Tongue (tissue), 3 donors: ENCODE measurements at places on chromosomes 5 and 9.
A peak's percentile ranks its signal among the peaks of the same experiment; 100 is the strongest.

DNA sequence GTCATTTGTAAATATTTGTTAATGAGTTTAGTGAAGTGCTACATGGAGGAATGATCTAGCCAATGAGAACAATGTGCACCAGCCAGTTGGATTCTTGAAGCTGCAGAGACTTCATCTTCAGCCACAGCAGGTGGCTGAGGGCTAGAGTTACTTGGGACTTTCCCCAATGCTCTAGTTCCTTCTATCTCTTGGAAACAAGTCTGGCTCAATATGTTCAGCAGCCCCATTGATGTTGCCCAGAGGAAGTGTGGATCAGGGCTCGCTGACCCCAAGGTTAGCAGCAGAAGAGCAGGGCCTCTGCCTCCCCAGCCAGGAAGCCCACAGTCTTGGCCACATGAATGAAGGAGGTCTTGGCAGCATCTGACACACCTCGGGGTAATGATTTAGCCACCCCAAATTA lies 117.5 kb downstream of the SLC1A3 start:
- DNase-seq: peak; percentile 43

DNA sequence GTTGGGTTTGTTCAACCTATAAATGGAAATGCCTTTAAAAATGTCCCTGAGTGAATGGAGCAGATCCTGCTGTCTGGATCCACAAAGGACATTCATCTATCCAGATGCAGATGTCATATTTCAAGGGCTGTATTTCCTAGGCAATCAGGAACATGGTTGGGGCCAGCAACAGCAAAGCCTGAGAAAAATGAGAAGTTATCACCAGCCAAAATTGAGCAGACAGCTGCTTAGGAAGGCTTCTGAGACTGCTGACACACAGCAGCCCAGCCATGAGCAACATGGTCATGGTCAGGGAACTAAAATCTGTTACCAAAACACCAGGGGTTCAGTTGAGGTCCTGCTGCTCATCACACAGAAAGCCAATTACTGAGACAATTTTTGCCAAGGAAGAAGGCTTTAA lies 9.2 kb upstream of the IL7R start:
- DNase-seq: peak; percentile 84

GRCh38 chr5:69414885-69415583 lies at the start of gene MARVELD2:
TSS of gene MARVELD2 (plus strand) at chr5:69415116. CDS start at chr5:69419386, 4,270 bp downstream.
- DNase-seq: peak; percentile 61

DNA sequence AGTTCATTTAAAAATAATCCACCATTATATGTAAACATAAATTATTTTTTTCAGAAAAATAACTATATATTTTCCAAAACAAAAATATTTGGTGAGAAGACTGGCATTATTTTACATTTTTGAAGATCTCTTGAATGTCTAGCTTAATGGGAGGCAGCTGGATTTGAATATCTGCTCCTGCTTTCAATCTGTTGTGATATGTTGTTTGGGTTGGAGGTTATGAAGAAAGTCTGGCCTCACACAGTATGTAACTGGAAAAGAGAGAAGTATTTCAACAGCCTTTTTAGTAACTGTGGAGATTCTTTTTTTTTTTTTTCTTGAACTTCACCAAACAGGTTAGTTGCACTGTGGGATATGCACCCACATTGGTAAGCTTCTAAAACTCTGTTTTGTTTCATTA lies 84.7 kb upstream of the SLIT3 start:
- no peak for DNase-seq

GRCh38 chr5:100667161-100667630 lies 132.0 kb downstream of the FAM174A start:
- no peak for DNase-seq

DNA sequence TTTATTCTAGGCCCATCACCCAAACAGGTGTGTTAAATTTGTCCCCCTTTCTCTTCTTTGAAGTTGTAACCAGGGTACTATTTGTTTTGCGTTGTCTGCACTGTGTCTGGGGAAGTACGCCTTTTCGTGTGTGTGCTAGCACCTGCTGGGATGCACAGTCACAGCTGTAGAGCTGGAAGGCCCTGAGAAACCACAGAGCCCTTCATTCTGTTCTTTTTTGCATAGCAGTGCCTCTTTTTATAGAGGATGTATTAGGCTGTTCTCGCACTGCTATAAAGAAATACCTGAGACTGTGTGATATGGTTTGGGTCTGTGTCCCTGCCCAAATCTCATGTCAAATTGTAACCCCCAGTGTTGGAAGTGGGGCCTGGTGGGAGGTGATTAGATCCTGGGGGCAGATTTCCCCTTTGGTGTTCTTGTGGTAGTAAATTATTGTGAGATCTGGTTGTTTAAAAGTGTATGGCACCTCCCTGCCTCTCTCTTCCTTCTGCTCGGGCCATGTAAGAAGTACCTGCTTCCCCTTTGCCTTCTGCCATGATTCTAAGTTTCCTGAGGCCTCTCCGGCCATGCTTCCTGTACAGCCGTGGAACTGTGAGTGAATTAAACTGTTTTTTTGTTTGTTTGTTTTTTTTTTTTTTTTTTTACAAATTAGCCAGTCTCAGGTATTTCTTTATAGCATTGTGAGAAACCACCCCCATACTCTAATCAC lies 14.0 kb downstream of the SEC61B start:
- no peak for DNase-seq

DNA sequence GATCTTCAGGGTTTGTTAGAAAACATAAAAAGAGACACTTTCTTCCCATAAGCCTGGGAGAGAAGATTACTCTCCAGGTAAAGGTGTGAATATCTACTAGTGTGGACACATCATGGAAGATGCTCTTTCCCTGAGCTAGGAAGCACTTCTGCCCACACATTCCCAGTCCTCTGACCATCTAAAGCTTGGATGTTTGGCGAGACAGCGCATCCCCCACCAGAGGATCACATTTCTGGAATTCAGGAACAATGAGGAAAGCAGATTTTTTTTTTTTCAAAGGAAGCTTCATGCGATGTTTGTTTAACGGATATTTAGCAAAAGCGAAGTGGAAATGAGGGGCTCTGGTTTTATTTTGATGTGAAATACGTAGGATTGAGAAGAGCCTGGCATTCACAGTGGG lies 6.2 kb downstream of the SVEP1 start:
- no peak for DNase-seq

GRCh38 chr5:148740079-148740858 lies 85.9 kb upstream of the HTR4 start:
- no peak for DNase-seq

- DNase-seq: no peak
These were observed 116.3 kb downstream of the DEPDC1B start for GRCh38 chr5:60583616-60584015.

DNA sequence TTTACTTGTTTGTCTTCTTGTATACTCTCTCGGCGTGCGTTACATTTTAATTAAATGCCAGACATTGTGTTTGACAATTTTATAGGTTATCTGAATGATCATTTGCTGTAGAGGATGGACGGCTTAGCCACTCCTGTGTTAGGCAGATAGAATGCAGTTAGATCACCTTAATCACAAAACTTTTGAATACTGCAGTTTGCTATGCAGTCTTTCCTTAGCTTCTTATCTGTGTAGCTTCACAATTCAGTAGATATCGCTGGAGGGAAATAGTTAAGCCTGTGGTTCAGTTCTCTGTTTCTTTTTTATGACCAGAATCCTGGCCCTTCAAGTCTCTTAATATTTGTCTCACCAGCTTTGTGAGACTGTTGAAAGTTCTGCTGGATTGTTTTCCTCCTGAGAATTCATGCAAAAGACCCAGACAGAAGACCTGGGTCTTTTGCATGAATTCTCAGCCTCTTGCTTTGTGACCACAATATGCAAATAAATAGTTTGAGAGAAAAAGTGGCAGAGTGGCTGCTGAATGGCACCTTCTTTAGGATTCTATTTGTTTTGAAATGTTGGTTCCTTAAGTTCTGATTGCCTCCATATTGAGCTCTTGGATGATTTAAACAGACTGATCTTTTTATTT lies 40.2 kb downstream of the RASA1 start:
- no peak for DNase-seq

- no peak for DNase-seq
These were observed 114.7 kb downstream of the LURAP1L start for GRCh38 chr9:12889402-12890106.

- DNase-seq: peak; percentile 12
These were observed 6.4 kb upstream of the ARL14EPL start for GRCh38 chr5:116025866-116026265.

DNA sequence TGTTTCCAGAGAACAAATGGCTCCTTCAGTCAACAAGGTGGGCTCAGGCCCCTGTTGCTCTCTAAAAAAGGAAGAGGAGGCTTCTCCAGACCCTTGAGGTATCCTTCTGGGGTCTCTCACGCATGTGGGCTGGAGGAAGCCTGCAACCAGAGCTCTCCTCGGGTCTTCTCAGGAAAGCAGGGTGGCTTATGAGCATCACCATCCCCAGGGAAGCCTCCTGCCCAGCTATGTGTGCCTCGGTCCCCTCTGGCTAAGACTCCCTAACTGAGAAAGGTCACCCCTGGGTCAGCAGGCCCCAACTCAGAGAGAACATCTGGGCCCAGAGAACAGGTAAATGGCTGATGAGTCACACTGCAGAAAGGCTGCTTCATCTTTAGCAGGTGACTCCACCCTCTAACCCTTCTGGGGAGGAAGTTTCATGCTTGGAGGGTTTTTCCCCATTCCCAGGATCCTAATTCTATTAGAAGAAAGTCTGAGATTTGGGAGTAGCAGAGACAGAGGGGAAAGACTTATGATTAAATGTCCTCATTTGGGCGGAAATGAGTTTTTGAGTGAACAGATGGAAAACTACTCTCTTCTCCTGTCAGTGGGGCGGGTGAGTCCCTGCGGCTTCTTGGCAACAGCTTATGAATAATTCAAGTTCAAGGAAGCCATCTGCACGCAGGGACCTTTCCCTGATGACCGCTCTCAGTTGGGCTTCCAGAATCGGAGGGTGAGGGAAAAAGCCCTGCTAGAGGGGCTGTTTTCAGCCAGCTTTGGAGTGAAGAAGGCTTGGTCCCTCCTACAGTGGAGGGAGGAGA lies 41.9 kb downstream of the TGFBI start:
- DNase-seq: peak; percentile 41

GRCh38 chr5:41151564-41151963 lies 61.8 kb downstream of the C6 start:
- no peak for DNase-seq

DNA sequence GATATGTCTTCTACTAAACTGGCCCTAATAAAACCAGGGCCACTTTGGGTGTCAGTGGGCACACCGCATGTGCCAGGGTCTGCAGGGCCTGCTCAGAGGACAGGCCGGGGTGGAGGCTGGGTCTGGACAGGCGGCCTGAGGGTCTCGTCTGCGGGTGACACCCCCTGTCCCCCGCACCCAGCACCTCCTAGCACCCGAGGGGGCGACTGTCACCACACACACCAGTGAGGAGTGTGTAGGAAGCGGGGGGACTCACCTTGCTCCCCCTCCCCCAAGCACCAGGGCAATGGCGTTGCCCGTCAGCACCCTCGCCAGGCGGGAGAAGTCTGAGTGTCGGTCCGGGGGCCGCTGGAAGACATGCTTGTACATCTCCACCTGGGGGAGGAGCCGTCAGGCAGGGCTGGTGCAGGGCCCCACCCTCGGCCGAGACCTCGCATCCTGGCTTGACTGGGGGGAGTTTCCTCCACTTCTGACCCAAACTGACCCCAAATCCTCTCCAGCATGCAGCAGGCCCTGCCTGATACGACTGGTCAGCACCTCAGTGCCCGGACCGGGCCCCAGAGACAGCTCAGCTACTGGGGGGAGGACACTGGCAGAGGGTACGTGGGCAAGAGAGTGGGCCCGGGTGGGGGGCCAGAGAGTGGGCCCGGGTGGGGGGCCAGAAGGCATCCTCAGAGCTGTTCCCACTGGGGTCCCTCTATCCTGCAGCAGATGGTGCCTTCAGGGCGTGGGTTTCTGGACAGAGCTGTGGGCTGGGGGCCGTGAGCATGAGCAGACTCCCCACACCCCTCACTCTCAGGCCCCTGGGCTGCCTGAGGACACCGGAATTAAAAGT lies 18.9 kb upstream of the NSMF start:
- DNase-seq: no peak

- no peak for DNase-seq
These were observed 374.9 kb downstream of the PSAT1 start for GRCh38 chr9:78671785-78672184.
